HFF-Myc (cell line): ENCODE measurements at places on chromosomes 11 and 22.

DNA sequence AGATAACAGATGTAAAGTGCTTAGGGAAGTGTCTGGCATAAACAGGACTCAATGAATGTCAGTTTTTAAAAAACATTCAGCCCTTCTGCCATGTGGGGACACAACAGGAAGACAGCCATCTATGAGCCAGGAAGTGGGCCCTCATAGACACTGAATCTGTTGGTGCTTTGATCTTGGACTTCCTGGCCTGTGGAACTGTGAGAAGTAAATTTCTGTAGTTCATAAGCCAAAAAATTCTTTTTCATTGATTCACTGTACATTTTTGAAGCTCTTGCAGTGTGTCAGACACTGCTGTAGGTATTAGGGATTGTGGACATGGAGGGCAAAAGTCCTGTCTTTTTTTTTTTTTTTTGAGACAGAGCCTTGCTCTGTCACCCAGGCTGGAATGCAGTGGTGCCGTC, 188.6 kb downstream of the HIPK3 start:
- no peak for DNase-seq

DNA sequence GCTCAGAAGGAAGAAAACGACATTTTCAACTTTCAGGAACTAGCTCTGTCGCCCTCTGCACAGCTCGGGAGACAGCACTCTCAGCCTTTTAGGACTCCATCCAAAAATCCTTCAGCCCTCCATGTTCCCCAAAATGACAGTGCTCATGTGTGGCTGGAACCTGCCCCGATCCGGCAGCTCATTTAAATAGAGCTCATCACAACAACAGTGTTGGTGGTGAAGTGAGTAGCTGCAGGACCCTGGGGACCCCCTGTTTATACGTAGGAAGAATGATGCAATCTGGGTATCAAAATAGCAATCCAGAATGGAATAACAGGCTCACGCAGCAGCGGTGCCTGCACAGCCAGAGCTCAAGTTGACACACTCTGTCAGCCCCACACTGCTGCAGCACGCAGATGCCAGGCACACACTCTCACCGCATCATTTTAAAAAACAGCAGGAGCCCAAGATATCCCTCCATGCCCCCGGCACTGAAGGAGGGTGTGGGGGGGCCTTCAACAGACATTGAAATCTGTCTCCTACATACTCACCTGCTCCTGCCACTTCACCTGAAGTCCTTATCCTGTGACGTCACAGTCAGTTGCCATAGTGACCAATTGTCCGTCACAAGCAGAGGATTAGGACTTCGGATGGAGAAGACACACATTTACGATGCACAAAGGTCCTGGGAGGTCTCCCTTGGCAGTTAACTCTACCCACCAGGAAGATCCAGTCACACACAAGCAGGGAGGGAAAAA, 24.0 kb downstream of the TRIM66 start:
- DNase-seq: no peak

DNA sequence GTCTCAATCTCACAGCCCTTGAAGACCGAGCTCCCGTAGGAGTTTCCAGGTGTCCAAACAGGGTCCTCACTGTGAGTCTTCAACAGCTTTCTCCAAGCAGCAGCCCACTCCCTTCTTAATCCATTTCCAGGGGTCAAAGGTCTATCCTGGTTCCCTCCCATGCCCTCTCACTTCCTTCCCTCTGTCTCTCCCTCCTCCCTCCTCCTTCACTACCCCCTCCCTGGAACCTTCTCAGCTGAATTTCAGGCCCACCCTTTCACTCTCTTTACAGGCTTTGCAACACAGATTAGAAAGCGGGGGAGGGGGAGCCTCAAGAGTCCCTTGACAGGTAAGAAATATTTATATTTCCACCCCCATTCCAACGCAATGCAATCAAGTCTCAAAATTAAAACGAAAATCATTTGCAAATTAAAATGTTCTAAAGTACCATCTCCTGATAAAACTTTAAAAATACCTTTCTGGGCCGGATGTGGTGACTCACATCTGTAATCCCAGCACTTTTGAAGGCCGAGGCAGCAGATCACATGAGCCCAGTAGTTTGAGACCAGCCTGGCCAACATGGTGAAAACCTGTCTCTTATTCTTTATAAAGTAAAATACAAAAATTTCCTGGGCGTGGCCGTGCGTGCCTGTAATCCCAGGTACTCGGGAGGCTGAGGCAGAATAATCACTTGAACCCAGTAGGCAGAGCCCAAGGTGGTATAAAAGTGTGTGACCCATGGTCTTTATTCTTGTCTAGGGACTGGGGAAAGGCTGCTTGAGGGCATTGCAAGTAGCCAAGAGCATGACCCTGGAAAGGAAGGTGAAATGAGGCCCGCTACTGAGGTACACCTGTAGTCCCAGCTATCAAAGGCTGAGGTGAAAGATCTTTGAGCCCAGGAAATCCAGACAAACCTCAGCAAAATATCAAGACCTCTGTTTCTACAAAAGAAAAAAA, 865 bp upstream of the ZNF280A start:
- no peak for DNase-seq

- DNase-seq: no peak
Measured at GRCh38 chr11:60821827-60822599, 19.9 kb upstream of the CCDC86 start.

DNA sequence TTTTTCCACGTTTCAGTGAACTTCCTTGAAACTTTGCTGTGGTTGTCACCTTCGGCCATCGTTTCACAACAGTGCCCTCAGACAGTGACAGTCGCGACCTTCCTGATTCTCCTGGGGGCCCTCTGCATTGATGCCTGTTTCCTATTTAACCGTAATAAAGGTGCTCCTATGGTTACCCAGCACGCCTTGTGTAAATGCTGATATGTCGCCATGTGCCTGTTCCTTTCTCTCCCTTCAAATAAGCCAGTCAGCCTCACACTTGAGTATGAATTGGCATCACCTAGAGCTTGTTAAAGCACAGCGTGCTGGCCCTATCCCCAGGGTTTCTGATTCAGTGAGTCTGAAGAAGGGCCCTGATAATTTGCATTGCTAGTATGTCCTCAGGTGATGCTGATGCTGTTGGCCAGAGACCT, 104.8 kb downstream of the MICAL2 start:
- no peak for DNase-seq

DNA sequence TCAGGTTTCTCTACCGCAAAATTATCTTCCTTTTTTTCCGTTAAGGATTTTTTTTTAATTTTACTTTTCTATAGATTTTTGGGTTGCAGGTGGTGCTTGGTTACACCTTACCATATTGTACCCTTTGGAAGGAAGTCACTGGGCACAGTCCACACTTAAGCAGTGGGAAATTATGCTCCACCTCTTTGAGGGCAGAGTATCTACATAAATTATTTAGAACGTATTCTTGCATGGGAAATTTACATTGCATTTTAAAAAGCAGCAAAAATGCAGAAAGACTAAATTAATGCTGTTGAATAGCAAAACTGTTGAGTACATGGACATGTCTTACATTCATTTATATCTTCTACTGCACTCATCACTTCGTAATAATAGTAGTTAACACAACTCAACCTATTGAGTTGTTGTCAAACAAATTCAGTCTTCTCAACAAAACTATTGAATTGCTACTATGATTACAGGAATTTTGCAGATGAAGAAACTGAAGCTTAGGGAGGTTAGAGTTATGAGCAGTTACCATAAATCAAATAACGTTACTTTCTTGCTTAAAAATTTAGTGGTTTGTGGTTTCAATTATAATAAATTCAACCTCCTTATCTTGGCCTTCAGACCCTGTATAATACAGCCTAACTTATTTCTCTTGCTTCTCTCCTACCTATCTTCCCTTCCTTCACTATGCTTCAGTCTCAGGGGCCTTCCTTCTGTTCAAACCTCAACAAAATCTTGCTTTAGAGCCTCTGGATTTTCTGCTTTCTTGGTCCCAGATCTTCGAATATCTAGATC, 97.4 kb upstream of the ARHGAP20 start:
- no peak for DNase-seq

DNA sequence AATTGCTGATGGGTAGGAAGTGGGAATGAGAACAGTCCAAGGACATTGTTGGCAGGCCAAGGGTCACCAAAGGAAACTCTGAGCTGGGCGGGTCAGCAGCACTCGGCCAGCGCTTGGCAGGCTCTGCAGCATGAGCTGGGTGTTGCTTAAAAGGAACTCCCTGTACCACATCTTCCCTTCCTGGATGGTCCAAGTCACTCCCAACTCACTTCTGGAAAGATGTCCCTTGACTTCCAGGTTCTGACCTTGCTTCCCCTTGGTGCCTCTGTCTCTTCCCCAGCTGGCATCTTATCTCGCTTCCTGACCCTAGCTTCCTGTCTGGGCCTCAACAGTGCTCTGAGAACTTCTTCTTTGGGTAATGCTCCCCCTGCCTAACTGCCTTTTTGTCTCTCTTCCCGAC, 24.8 kb upstream of the SWAP70 start:
- DNase-seq: no peak

DNA sequence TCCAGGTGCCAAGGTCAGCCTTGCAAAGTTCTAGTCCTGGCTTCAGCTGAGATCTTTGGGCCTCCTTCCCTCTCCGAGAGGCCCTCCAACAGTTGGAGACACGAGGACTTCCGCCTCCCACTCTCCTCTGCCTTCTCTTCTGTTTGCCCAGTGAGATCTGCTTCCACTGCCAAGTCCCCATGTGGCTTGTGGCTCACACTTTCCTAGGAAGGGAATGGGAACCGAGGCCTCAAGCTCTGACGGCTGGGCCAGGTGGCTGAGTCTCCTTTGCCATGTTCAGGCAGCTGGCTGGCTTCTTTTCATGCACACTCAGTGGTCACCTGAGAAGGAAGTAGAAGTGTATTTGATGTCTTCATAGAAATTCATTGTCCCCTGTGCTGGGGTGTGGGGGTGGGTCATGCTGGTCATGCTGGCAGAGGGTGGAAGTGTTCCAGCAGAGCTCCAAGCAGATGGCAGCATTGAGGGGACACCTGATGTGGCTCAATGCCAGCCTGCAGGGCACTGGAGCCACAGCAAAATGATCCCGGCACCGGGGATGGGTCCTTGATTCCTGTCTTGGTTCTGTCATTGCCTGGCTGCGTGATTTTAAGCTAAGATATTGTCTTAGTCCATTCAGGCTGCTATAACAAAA, 130.4 kb downstream of the ADAMTS15 start:
- DNase-seq: no peak

- no peak for DNase-seq
Measured at GRCh38 chr11:60672255-60672654, 27.2 kb upstream of the MS4A8 start.

- no peak for DNase-seq
Measured at GRCh38 chr11:64247729-64248531, 1.2 kb upstream of the PPP1R14B start.

- DNase-seq: no peak
Measured at GRCh38 chr22:29308148-29308790, 1.8 kb downstream of the GAS2L1 start.

DNA sequence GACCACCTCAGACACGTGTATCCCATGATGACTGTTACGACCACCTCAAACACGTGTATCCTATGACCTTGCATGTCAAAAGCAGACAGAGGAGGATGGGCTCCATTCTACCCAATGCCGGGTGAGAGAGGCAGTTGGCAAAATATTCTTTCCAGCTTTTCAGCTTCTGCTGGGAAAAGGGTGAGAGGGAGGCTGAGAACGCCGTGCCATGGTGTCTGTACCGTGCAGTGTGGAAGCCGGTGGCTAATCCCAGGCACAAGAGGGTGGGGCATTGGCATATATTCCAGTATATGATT, 1478.4 kb downstream of the TBC1D22A start:
- DNase-seq: no peak

DNA sequence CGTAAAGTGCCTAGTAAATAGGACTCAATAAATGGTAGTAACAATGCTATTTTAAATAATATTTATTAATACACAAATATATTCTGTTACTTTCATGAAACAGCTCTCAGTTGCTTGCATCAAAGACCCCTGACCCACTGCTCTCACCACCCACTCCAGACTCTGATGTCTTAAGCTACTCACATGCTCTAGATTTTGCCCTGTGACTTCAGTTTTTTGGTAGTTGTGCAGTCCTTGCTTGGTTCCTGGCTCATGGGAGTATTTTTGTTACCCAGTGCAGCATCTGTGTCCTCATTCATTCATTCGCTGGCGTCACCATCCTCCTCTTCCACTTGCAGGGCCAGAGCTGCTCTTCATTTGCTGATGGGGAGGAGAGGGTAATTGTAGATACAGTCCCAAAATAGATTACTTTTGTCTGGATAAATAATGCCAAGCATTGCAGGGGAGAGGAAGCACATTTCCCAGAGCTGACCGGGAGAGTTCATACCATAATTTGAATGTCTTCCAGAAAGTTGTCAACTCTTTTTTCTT, 12.7 kb downstream of the MRPL48 start:
- DNase-seq: no peak

- DNase-seq: no peak
Measured at GRCh38 chr11:112783945-112784322, 177.3 kb upstream of the NCAM1 start.

DNA sequence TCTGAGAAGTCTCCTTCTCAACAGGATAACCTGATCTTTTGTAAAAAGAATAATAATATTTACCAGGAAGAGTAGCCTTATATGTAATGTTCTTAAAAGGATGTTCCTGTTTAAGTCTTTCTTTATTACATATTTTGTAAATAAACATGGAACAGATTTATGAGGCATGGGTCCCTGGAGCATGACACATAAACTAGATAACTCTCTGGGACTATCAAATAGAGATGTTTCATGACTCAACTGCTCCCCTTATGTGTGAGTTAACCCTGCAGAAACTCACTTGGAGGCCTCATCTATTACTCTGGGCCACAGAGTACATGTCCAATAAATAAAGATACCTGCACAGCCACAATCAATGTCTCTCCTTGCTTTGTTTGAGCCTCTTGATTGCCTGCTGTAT, 64.6 kb downstream of the GDPD4 start:
- DNase-seq: no peak

GRCh38 chr22:48105259-48105658, 1342.8 kb downstream of the TBC1D22A start:
- DNase-seq: no peak

DNA sequence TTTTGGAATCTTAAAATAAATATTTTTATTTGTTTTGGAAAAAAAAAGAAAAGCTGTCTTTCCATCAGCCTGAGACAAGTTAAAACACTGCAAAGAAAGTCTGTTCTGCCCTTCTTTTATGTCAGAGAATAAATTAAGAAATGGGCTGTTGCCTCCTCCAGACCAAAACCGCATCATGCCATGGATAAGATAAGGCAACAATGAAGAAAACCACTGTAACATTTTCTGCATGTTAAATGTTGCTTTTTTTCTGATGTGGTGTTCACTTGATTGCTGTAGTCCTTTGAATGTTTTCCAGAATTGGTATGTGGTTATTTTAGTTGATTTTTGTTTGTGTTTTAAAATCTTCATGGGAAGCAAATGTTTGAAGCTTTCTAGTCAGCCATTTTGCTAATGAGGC, 319.2 kb upstream of the CNTN5 start:
- no peak for DNase-seq

DNA sequence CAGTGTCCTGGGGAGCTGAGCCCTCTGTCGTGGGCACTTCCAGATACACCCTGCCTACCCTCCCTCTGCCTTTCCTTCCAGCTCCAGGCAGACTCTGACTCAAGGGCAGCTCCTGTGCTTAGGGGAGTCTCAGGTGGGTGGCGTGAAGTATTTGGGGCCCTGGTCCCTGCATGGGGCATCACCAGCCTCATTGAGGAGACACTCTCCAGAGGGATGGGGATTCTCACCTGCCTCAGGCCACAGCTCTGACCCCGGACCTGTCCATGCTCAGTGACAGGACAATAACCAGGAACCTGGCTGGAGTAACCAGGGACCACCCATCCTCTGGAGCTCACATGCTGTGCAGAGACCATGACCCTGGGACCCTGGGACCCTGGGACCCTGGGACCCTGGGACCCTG, 41.2 kb downstream of the GGTLC2 start:
- no peak for DNase-seq
